ENCODE measurements at places on chromosomes 7 and 10. TPM values are rescaled to one million over a fixed set of nuclear protein-coding genes. Genes with fewer than 3 reads are reported as not detected.

DNA sequence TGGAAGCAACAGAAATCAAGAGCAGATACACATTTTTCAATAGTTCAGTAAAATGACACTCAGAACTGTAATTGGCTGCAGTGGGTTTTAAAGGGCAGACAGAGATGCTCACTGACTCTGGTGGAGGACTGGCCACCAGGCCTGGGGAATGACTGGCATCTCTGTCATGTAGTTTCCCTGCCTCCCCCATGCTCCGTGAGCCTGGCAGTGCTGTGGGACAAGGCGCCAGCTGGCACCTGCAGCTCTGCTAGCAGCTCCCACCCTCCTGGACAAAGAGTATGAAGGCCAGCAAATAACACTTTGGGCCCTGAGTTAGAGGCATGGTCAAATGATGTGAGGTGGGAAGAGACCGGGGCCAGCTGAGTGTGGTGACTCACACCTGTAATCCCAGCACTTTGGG is 15.0 kb downstream of the TSPAN33 start:
- no peak for DNase-seq

- no peak for DNase-seq
Observed at GRCh38 chr10:44946205-44946604, 13.4 kb upstream of the RASSF4 start.

- DNase-seq = no peak
Observed at GRCh38 chr7:140671966-140672365, 779 bp upstream of the ADCK2 start.

DNA sequence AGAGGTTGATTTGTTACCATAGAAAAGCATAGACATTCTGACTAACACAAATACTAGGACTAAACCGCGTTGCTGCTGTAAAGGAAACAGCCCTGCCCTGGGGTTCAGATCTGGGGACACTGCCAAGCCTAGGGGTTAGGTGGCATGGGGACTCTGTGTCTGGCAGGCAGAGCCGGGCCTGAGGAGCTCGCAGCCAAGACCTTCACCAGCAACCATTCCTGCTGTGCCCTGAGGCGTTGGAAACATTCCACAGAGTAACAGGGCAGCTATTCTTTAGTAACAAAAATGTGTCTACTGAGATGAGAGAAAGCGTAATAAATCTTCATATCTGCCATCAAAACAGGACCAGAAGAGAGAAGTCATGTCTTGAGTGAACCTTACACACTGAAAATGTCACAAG is 280.5 kb downstream of the POM121L12 start:
- no peak for DNase-seq

- no peak for DNase-seq
Observed at GRCh38 chr10:8245131-8245813, 190.8 kb downstream of the GATA3 start.

The CCAR1 gene
- 94.6 TPM for total RNA-seq

DNA sequence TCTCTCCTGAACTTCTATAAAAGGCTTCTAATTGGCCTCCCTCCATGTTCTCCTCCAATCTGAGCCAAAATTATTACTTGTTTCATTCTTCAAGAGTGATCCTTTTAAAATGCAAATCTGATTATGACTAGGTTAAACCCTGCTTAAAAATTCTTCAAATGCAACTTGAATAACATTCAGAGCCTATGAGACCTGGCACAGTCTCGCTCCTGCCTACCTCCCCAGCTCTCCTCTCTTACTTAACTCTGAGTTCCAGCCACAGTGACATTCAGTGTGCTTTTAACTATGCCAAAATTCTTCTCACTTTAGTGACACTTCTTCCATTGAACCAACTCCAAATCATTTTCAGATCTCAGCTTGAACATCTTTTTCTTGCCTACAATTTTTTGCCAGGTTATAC is 68.8 kb downstream of the TMEM168 start:
- DNase-seq = no peak

The LLCFC1 gene
- total RNA-seq = not detected

- no peak for DNase-seq
Observed at GRCh38 chr7:47186316-47186715, 395.6 kb downstream of the TNS3 start.

DNA sequence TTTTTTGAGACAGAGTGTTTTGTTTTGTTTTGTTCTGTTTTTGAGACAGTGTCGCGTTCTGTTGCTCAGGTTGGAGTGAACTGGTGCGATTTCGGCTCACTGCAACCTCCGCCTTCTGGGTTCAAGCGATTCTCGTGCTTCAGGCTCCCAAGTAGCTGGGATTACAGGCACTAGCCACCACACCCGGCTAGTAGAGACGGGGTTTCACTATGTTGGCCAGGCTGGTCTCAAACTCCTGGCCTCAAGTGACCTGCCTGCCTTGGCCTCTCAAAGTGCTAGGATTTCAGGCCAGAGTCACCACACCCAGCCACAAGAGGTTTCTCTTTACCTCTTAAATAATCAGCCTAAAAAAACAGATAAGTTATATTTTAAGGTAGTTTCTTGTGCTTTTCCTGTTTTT is 8.7 kb upstream of the ARHGAP12 start:
- DNase-seq = no peak

- no peak for DNase-seq
Observed at GRCh38 chr10:69497231-69497561, 45.9 kb downstream of the TSPAN15 start.

- DNase-seq = no peak
Observed at GRCh38 chr10:90939116-90939515, 18.2 kb upstream of the ANKRD1 start.

DNA sequence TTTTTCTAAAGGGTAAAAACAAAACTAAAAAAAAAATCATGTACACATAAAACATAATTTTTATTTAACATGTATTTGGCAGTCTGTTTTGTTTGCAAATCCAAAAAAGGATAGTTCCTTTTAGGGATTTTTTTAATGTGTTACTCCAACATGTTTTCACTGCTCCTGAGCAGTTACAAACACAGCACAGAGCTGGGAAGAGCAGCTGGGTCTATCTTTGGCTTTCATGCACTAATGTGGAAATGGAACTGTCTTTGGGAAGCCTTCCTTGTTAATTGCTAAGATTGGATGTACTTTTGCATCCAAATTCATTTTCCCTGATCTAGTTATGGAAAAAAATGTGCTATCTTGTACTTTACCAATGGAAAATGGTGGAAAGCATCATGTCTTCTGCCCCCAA is 1035.1 kb downstream of the CNTNAP2 start:
- no peak for DNase-seq

DNA sequence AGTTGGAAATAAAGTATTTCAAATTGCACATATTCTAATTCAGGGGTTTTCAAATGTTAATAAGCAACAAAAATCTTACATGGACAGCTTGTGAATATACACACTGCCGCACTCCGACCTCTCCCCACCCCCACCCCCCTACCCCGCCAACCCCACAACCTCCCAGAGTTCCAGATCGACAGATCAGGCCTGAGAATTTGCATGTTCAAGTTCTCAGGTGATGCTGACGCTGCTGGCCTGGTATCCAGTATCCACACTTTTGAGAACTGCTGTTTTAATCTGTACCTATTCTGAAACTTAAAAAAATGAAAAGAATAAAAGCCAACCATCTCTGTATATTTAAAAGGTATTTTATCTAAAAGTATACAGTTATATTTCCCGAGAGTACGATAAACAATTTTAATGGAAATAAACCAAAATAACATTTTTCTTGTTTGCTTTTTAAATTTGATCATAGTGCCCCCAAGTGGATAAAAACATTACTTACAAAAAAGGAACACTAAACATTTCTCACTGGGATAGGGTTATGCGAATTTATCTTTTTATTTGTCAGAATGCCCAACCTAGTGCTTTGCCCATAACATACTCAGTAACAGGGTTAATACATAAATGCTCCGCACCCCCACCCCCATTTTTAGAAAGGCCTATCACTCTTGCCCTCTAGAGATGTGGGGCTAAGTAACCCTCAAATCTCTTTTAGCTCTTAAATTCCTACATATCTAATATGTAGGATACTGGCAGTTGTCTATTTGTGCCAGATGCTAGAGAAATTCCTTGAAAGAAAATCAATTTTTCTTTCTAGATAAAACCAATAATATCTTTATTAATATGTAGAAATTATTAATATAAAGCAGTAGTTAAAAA is 166.3 kb downstream of the RNF133 start:
- no peak for DNase-seq

GRCh38 chr10:126066456-126066855 is 170.1 kb downstream of the FANK1 start:
- DNase-seq = no peak

DNA sequence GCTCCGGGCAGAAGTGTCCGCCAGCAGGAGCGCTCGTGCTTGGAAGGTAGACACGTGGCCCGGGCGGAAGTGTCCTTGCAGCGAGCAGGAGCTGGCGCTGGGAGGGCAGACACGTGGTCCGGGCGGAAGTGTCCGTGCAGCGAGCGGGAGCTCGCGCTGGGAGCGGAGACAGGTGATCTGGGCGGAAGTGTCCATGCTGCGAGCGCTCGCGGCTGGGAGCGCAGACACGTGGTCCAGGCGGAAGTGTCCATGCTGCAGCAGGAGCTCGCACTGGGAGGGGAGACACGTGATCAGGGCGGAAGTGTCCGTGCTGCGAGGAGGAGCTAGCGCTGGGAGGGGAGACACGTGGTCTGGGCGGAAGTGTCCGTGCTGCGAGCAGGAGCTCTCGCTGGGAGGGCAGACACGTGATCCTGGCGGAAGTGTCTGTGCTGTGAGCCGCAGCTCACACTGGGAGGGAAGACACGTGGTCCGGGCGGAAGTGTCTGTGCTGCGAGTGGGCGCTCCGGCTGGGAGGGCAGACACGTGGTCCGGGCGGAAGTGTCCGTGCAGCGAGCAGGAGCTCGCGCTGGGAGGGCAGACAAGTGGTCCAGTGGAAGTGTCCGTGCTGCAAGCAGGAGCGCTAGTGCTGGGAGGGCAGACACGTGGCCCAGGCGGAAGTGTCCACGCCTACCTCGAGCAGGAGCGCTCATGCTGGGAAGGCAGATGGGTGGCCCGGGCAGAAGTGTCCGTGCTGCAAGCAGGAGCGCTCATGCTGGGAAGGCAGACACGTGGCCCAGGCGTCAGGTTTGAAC is 41.1 kb upstream of the PRKAR1B start:
- DNase-seq = no peak

DNA sequence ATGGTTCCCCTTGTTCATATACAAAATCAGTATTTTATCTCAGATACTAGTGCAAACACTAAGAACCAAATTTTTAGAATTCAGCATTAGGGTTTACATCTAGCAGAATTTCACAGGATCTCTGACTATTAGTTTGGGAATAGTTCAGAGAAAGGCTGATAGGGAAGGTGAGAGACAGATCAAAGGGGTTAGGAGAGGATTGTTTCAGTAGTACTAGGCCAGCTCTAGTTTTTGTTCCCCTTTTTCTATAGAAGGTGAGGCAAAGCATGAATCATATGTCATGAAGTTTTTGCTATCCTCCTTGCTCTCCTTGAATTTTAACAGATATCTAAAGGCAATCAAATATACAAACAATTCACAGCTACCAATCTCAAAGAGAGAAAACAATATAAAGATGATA is 26.1 kb upstream of the CTNNA3 start:
- no peak for DNase-seq

DNA sequence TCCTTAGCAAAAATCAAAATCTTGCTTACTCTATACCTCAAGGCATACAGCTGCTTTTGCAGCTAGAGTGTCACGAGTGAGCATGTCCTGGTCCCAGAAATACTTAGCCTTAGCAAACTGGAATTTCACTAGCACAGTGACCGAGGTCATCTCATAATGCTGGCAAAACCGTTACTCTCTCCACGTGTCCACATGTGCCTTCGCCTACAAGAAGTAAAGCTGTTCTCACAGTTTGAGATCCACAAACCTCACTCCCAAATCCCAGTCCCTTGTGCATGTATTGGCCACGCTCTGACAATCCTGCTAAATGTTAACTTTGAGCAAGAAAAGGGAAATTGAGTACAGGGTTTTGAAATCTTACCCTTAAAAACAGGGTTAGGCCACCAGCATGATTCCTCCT is 111.0 kb upstream of the PLXDC2 start:
- DNase-seq = no peak

DNA sequence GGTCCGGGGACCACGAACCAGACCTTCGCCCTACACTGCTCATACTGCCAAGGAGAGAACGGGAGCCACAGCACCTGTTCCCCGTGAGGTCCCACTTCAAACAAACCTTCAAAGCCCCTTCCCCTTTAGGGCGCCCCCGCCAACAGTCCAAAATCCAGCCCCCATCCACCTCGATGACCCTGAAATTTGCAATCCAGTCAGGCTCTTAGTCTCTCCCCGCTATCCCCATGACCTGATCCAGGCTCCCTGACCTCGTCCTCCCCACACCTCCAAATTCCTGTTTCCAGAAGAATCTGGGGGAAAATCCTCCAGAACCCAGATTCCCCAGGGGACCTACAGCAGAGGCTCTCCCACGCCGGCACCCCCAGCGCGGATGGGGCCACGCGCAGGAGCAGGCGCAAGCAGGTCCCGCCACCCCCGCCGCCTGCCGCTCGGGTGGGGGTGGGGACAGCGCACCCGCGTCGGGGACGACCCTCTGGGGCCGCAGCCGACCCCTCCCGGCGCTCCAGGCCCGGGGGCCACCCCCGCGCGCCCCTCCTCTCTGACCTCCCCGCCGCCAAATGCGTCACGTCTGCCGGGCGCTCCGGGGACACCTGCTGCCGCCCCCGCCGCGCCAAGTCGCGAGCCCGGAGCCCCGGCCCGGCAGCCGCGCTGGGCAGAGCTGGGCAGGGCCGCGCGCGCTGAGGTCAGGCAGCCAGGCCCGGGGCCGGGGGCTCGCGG is 753 bp downstream of the CAMK2B start:
- DNase-seq = no peak

GRCh38 chr10:33664070-33664469 is 329.6 kb upstream of the NRP1 start:
- no peak for DNase-seq

The HABP2 gene
- total RNA-seq = not detected

The EEPD1 gene
- 0.67 TPM for total RNA-seq

The PPP1R3C gene
- total RNA-seq = 0.21 TPM

The NEUROG3 gene
- total RNA-seq = not detected

DNA sequence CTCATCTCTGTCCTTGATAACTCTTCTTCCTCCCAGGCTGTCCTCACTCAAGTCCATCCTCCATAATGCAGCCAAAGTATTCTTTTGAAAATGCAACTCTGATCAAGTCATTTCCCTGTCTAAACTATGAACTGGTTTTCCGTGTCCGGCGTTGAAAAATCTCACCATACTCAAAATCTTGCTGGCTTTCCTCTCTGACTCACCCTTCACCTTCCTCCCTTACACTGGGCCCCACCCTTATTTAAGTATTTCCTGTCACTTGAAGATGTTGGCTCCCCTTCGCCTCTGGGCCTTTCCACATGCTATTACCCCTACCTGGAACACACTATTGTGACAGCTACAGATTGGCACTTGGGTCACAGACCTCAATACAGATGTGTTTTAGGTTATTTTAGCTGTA is 515.6 kb downstream of the INHBA start:
- no peak for DNase-seq

DNA sequence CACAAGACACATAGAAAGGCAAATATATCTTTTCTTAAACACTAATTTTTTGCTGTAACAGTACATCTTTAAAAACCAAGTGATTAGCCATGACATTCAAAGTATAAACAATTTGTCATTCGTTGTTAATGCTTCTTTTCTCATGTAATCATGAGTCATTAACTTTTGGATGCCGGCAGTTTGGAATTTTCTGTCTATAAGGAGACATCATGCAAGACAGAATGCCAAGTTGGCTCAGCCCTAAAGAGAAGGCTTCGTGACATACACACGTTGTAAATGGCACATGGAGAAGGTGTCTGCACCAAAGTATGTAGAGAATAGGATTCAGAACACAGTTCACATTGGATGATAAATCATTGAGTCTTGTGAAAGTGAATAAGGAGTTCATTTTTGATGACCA is 35.9 kb downstream of the CCDC3 start:
- DNase-seq = no peak
